ENCODE measurements at places on chromosomes 7 and 10. TPM values are rescaled to one million over a fixed set of nuclear protein-coding genes. Genes with fewer than 3 reads are reported as not detected.

The GPR15LG gene
- not detected for total RNA-seq

The ENTPD1 gene
- not detected for total RNA-seq

The TUBAL3 gene
- not detected for total RNA-seq

The SPDYE9 gene
- total RNA-seq = not detected

The TYW1B gene
- total RNA-seq = 0.30 TPM
